ENCODE measurements at places on chromosomes 6 and 20.

DNA sequence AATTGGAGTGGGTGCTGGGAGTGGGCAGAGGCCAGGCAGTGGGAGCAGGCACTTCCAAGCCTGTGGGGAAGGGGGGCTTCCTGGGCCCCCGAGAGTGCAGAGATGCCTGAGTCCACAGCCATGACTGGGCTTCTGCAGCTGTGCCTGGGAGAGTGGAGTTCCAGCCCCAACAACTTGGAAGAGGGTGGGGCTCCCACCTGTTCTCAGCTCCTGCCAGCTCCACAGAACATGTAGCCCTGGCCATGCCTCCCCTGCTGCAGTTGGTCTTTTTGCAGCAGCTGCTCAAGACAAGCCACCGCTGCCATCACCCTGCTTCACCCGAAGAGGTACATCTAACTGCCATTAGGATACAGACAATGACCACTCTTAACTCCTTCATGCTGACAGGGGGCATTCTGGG, 1092.3 kb downstream of the KHDRBS2 start:
- DNase-seq = no peak

DNA sequence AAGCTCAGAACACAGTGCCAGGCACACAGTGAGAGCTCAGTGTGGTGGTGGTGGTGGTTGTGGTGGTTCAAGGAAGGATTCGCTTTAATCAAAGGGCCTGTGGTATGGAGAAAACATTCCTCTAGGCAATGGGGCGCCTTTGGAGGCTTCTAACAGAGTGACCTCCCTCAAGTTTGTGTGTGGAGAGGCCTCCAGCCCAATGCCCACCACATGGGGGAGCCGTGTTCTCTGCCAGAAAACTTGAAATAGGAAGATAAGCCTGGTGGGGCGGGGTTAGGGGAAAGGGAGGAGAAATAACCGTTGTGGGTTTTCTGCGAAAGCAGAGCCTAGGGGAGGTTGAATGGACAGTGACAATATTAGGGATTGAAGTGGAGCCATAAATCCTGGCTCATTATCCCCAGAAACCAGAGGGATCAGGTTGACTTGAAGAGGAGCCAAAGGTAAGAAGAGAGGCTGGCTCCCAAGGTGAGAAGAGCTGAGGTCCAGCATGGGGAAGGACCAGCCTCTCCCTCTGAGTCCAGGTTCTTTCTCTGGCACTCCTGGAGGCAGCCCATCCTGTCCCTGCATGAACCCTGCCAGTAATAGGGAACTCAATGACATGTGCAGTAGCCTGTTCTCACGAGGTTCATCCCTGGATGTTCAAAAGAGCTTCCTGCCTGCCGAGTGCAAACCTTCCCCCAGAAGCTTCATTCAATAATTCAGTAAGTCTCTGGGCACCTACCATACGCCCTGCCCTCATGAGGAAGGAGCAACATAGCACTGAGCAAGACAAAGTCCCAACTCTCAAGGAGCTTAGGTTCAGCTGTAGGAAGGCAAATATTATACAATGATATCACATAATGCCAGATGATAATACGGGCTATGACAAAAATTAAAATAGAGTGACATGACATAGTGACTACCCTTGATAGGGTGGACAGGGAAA, 51.4 kb downstream of the TGM2 start:
- DNase-seq = peak; percentile 16

DNA sequence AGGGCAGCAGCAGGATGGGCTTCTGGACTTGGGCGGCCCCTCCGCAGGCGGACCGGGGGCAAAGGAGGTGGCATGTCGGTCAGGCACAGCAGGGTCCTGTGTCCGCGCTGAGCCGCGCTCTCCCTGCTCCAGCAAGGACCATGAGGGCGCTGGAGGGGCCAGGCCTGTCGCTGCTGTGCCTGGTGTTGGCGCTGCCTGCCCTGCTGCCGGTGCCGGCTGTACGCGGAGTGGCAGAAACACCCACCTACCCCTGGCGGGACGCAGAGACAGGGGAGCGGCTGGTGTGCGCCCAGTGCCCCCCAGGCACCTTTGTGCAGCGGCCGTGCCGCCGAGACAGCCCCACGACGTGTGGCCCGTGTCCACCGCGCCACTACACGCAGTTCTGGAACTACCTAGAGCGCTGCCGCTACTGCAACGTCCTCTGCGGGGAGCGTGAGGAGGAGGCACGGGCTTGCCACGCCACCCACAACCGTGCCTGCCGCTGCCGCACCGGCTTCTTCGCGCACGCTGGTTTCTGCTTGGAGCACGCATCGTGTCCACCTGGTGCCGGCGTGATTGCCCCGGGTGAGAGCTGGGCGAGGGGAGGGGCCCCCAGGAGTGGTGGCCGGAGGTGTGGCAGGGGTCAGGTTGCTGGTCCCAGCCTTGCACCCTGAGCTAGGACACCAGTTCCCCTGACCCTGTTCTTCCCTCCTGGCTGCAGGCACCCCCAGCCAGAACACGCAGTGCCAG, at the start of gene TNFRSF6B:
Gene TNFRSF6B (plus strand): TSS at position 25 of the 729 bp plus-strand sequence. CDS start 116 bp downstream, at position 141.
- no peak for DNase-seq

GRCh38 chr6:5997420-5997987, 9.2 kb downstream of the NRN1 start:
- no peak for DNase-seq

DNA sequence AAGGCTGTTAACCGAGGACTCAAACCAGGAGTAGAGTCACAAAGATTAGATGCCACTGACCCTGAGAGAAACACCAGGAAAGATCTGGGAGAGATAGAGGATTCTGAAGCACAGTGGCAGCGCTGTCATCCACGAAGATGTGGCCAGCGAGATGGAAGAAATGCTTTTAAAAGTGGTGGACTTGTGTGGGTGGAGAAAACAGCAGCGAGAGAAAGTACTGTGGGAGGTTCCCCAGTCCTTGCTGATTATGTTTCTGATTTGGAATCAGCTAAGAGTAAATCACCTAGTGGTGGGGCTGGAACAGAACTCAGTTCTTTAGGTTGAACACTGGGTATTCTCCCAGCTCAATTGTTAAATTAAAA, 435 bp upstream of the ZNF322 start:
- DNase-seq = no peak

DNA sequence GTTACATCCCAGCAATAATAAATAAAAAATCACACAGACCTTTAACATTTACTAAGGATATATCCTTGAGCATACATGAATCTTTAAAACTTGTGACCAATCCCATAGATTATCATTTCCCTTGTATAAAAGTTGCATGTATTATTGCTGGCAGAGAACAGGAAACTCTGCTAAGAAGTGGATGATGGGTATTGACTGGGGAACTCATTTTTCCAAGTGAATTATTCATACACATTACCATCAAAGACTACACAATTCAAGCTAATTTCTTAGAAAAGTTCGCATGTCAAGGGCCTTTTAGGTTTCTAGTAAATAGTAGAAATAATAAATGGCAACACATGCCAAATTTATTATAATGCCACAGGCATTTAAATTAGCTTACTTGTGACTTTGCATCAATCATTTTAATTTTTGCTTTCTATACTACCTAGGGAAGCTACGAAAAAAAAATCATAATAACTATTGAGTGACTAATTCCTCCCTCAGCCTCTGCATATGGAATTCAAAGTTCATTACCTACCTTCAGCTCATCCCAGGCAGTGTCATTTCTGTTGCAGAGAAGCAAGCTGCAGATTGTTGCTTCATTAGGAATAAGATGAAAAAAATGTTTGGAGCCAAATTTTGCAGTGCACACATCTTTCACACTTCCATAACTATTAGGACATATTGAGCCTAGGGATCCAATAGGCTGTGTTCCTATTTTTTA, 25.8 kb downstream of the MKKS start:
- no peak for DNase-seq

GRCh38 chr6:169452869-169453620, 199.4 kb upstream of the THBS2 start:
- no peak for DNase-seq

GRCh38 chr6:132548746-132549463, 3.6 kb upstream of the TAAR8 start:
- DNase-seq = no peak

GRCh38 chr6:153957394-153957793, 81.6 kb upstream of the OPRM1 start:
- no peak for DNase-seq

DNA sequence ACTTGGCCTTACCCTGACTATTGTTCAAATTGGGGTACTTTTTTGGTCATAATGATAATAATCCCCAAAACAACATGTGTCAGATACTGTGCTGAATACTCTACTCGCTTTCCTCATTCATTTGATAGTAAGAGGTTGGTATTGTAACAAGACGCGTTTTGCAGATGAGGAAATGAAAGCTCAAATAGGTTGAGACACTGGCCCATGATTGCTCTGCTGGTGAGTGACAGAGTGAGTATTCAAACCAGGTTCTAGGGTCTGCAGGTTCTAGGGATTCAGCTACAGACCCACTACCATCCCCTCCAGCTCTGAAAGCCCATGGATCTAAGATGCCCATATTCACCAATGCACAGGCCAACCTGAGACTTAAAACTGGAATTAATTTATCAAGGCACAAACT, 1.3 kb upstream of the ENPP4 start:
- no peak for DNase-seq

DNA sequence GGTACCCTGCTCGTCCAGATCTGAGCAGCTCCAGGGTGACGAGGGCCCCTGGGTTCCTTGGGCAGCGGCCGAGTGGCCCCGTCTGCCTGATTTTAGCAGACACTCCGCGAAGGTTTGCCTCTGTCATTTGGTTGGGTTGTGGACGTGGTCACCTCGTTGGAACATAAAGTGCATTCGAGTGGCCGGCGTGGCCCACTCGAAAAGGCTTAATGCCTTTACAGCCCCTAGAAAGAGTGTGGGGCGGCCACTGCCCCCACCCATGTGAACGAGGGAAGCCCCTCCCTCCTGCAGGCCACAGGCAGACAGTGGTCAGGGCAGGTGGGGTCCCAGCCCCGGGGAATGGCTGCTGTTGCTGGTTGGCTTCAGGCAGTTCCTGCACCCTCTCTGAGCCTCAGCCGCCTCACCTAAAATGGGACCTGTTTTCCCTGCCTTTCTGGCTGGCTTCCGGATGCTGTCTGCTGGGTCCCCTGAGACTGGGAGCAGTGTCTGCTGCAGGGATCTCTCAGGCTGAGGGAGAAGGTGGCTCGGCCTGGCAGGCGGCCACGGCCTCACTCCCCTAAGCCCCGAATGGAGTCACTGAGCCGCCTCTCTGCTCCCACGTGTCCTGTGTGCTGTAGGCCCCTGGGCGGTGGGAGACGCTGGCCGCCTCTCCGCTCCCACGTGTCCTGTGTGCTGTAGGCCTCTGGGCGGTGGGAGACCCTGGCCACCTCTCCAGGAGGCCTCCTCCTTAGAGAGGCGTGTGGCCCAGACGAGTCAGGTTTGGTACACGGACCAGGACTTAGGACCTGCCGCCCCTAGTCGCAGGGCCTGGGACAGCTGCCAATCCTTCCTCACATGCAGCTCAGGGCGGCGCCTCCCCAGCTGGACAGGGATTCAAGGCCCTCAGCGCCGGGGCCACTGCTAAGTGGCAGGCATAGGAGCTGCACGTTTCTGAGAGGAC, 233.0 kb downstream of the ERMARD start:
- no peak for DNase-seq

DNA sequence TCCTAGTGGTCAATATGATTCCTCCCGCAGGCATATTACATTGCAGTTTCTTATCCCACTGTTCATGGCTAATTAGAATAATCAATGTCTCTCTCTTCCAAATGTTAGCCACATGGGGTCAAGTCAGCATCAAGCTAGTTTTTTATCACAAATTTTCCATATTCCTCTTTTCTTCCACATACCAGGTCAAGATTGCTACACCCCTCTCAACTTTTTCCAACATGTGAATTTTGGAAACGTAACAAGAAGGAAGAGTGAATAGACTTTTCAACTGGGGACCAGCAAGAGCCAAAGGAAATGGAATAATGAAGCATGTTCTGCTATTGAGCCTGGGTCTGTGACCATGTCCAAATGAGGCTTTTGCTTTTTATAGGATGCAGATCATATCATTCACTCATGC, 65.1 kb downstream of the SOD2 start:
- DNase-seq = no peak

DNA sequence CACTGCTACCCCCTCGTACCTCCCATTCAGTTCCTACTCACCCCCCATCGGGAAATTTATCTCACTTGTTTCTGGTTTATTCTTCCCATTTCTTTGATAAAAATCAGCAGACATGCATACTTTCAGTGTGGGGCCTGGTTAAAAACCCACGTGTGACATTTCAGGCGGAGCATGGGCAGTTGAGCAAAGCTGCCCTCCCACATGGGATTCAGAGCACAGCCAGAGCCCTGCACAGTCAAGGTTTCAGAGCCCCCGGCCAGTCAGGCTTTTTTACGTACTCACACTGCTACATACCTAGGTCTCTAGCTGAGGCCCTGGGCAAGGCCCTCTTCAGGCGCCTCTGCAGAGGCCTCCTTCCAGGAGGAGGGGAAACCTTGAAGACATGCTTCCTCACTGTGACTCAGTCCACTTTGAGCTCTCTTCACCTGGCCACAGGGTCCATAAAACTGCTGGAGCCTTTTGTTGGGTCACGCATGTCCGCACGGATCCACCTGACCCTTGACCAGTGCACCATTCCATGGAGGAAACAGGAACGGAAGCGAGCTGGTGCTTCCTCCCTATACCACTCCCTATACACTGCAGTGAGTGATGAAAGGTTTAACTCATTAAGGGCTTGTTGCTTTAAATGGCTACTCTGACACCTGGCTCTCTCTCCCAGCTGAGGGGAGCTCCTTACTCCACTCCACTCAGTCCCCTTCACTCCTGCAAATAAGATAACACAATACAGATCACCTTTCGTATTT, 713.3 kb downstream of the PRKN start:
- DNase-seq = no peak

DNA sequence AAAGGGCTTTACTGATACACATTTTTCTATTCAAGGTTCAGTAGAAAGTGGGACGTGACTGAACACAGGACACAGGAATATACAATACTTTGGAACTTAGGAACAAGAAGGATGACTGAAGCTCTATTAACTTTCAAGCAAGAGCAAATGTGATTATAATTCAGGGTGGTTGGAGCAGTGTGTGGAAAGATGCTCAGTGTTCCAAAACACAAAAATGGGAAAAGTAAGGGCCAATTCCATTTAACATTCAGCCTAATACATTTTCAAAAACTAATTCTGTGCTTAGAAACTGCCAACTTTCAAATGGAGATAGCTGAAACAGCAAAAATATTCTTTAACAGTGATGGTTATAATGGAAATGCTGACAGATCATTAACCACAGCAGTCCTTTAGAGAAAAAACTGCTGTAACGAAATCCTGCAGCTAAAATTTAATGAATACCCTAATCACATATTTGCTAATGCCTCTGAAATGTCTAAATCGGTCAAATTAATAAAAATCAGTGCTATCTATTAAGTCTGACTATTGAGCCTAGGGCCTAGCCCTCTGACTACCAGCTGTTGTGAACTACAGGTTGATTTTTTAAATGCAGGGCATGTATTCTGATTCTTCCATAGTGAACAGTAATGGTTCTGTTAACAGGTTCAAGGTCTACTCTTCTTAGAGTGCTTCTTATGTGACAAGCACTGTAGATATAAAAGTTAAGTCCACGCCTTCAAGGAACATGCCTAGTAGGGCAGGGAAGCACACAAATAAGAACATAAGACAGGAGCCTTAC, 45.9 kb downstream of the RARS2 start:
- DNase-seq = no peak

DNA sequence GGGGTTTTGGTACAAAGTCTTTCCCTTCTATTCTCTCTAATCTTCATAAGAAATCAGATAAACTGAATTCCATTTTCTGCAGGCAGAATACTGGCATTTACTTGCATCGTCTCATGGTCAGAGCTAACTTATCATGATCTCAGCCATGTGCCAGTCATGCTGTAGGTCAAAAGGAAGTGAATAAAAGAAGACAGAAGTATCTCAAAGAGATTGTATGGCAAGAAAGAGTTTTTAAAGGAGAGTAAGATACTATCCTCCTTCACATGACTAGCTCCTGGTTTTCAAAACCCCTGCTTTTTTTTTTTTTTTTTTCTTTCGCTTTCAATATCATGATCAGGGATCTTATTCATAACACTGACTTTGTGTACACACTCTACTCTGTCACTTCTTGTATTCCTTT, 398.3 kb downstream of the C6orf118 start:
- no peak for DNase-seq

Measured in NCI-H1930 (cell line).